CD4-positive, alpha-beta T cell (primary cell): ENCODE measurements at places on chromosomes 16 and 17. TPM values are rescaled to one million over a fixed set of nuclear protein-coding genes. Genes with fewer than 3 reads are reported as not detected.

DNA sequence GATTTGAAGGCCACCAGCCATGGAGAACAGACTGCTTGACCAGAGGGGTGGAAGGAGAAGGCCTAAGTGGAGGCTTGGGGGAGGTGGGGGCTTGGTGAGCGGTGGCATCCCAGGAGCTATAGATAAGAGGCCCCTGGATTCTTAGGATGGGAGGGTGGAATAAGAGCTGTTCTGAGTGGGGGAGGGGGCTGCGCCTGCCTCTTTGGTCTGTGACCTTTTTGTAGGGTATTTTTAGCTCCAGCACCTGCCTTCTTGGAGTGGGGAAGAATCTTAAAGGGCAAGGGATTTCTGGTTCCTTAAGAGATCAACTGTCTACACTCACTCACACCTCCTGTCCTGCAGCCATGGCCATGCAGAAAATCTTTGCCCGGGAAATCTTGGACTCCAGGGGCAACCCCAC, 567 bp downstream of the ENO3 start:
- no peak for DNase-seq
- no peak overlapping the region for H3K4me3 ChIP-seq
- no peaks in the 10 kb centered on the region for H3K27me3 ChIP-seq

- DNase-seq, result no peak
- peaks cover 7% of the 10 kb centered on the region for H3K27me3 ChIP-seq
- no peaks in the 10 kb centered on the region for H3K36me3 ChIP-seq
- H3K27ac ChIP-seq, result no peak overlapping the region
- no peaks in the 10 kb centered on the region for H3K4me1 ChIP-seq
Measured at GRCh38 chr17:33889040-33889439, 366.0 kb upstream of the CCL2 start.

GRCh38 chr17:18182978-18183333, 672 bp upstream of the ALKBH5 start:
- peaks cover 12% of the 10 kb centered on the region for H3K36me3 ChIP-seq
- H3K4me1 ChIP-seq, result peaks cover 50% of the 10 kb centered on the region
- H3K27me3 ChIP-seq, result no peaks in the 10 kb centered on the region
- peak overlapping the region; percentile 88 for H3K4me3 ChIP-seq

The FBXO31 gene
- 38.9 TPM for total RNA-seq

DNA sequence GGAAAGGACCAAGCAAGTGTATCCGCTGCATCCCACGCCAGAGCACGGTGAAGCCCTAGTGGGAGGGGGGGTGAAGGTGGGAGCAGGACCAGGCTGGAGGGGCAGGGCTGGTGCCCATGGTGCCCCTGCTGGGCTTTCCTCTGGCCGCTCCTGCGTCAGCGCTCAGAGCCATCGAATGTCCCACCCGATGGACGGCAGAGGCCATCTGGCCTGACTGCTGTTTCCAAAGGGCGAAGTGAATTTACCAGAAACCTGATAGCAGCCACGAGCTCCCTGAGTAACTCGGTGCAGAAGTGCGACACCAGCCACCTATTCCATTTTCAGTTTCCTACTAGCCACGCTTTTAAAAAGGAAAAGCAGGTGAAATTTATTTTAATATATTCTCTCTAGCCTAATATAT, 203.6 kb upstream of the CIBAR2 start:
- H3K4me1 ChIP-seq, result peaks cover 11% of the 10 kb centered on the region
- no peak overlapping the region for H3K27ac ChIP-seq
- no peaks in the 10 kb centered on the region for H3K36me3 ChIP-seq
- no peaks in the 10 kb centered on the region for H3K27me3 ChIP-seq
- DNase-seq, result no peak
- no peak overlapping the region for H3K4me3 ChIP-seq

GRCh38 chr17:69331756-69332155, 4.8 kb upstream of the ABCA5 start:
- DNase-seq, result no peak
- no peaks in the 10 kb centered on the region for H3K36me3 ChIP-seq
- no peaks in the 10 kb centered on the region for H3K27me3 ChIP-seq
- H3K4me1 ChIP-seq, result peaks cover 6% of the 10 kb centered on the region
- no peak overlapping the region for H3K4me3 ChIP-seq

The ARL4D gene
- total RNA-seq, result 2.4 TPM

- H3K4me1 ChIP-seq, result no peaks in the 10 kb centered on the region
- no peaks in the 10 kb centered on the region for H3K27me3 ChIP-seq
- no peak overlapping the region for H3K4me3 ChIP-seq
- DNase-seq, result no peak
- H3K36me3 ChIP-seq, result no peaks in the 10 kb centered on the region
Measured at GRCh38 chr17:71057448-71057847, 888.1 kb downstream of the KCNJ2 start.

The OTOP3 gene
- not detected for total RNA-seq

DNA sequence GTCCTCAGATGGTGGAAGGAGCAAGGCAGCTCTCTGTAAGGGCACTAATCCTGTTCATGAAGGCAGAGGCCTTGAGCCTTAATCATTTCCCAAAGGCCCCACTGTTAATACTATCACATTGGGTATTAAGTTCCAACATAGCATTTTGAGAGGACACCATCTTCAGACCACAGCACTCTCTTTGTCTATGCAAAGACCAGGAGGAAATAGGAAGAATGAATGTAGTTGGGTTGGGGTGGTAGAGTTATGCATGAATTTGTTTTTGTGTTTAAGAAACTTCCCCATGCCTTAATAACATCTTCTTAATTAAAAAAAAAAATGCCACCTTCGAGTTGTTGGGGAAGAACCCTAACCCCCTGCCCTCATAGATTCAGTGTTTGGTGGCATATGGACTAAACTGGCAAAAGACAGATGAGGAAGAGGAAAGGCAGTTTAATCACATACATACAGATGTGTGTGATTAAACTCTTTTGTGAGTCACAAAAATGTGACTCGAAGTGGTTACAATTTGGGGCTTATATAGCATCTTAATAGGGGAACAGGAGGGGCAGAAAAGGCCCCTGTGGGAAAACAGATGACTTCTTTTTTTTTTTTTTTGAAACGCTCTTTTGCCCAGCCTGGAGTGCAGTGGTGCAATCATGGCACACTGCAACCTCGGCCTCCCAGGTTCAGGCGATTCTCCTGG, 35.0 kb upstream of the SLC5A10 start:
- H3K27ac ChIP-seq, result no peak overlapping the region
- peaks cover 49% of the 10 kb centered on the region for H3K36me3 ChIP-seq
- no peaks in the 10 kb centered on the region for H3K27me3 ChIP-seq
- H3K4me3 ChIP-seq, result no peak overlapping the region

DNA sequence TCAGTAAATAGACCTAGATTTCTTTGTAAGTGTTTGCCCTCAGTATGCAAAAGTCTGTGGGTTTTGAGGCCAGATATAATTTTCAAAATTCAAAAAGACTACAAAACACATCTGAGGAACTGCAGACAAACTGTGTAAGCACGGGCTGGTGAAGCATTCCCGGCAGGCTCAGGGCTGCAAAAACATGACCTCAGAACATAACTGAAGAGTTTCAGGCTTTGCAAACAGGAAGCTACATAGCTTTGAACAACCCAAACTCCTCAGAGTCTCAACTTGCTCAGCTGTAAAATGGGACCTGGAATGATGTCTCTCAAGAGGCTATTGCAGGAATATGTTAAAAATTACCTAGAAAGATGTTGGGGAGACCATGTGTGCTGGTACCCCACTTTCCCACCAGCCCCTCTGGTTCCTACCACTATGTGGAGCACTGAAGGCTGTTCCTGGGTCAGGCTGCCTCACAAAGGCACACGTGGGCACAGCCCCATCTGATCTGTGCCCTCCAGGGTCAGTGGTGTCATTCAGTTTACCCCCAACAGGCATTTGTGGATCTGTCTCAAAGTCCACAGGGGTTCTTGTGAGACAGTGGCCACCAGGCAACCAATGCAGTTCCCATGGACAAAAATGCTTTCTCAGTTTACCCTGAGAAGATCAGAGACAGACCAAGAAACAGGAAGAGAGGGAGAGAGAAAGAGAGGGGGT, 72.9 kb downstream of the CREBBP start:
- H3K27me3 ChIP-seq, result no peaks in the 10 kb centered on the region
- no peak for DNase-seq
- H3K36me3 ChIP-seq, result peaks cover 34% of the 10 kb centered on the region
- peaks cover 62% of the 10 kb centered on the region for H3K4me1 ChIP-seq

DNA sequence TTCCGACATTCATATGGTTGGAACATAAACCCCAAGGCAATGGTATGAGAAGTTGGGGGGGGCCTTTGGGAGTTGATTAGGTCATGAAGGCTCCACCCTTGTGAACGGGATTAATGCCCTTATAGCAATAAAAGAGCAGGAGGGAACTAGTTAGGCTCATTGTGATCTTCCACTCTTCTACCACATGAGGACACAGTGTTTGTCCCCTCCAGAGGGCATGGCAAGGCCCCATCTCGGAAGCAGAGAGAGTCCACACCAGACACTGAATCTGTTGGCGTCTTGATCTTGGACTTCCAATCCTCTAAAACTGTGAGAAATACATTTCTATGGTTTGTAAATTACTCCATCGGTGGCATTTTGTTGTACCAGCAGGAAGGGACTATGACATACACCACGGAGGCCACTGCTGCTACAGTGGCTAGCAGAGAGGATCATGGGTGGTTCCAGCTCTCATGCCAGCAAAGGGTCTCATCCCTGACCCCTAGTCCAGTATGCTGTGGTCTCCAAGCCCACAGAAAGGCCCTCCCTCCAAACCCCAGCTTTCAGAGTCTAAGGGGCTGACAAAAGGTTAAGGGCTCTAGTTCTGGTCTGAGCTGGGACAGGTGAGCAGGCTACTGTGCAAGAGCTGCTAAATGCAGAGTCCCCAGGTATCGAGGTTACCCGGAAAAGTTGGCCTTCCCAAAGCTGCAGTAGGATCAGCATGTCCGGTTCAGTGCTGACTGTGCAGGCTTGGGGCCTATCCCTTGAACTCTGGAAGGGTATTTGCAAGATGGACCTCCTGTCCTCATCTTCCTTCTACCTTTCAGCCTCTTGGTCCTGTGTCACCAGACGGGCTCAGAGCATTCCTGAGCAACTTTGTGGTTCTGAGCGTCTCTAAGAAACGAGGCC, 12.2 kb downstream of the CCR7 start:
- peaks cover 69% of the 10 kb centered on the region for H3K36me3 ChIP-seq
- no peak overlapping the region for H3K4me3 ChIP-seq
- H3K27me3 ChIP-seq, result no peaks in the 10 kb centered on the region
- peaks cover 99% of the 10 kb centered on the region for H3K4me1 ChIP-seq

The SULT1A3 gene
- 15.0 TPM for total RNA-seq

DNA sequence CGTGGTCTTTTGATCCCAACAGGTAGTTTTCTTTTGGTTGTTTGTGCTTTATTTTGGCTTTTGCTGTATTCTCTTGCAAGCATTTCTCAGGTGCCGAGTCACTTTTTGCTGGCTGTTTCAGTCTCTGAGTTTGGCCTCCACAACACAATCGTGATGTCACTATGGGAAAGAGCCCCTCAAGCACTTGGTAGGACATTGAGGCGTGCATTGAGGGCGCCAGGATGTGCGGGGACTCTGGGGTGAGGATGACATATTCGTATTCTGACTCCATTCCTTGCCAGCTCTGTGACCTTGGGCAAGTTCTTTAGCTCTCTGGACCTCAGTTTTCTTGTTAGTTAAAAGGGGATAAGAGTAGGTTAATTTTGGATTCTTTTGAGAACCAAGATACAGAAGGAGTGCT, 13.0 kb downstream of the KSR1 start:
- peaks cover 50% of the 10 kb centered on the region for H3K4me1 ChIP-seq
- no peak for DNase-seq
- H3K27me3 ChIP-seq, result no peaks in the 10 kb centered on the region
- H3K4me3 ChIP-seq, result no peak overlapping the region
- H3K36me3 ChIP-seq, result no peaks in the 10 kb centered on the region

- no peaks in the 10 kb centered on the region for H3K36me3 ChIP-seq
- DNase-seq, result no peak
- H3K27ac ChIP-seq, result no peak overlapping the region
- H3K4me3 ChIP-seq, result no peak overlapping the region
- no peaks in the 10 kb centered on the region for H3K27me3 ChIP-seq
- H3K4me1 ChIP-seq, result no peaks in the 10 kb centered on the region
Measured at GRCh38 chr17:17993366-17993765, 20.7 kb downstream of the DRC3 start.

The MT1A gene
- total RNA-seq, result not detected
